ENCODE measurements at places on chromosomes 2 and 18.
A peak's percentile ranks its signal among the peaks of the same experiment; 100 is the strongest.

DNA sequence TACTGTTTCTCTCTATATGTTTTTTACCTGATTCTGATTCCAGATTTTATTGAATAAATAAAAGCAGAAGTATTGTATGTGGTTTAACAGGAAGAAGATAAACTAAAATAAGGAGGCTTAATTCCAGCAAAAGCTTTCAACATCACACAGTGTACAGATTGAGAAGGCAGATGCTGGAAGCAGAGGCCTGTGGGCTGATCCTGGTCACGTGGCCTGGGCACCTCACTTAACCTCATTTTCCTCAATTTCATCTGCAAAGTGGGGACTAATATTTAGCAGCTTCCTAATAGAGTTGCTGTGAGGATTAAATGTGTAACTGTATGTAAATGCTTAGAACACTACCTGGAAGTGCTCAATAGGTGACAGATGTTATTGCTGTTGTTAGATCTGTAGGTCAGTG lies 58.0 kb downstream of the CDCA7 start:
- no peak for DNase-seq

- DNase-seq: no peak
These were observed 2.6 kb upstream of the THUMPD2 start for GRCh38 chr2:39781697-39782096.

- DNase-seq: no peak
These were observed 90.3 kb downstream of the SPATS2L start for GRCh38 chr2:200396781-200397242.

GRCh38 chr2:37642907-37643729 lies 28.3 kb downstream of the CDC42EP3 start:
- no peak for DNase-seq

DNA sequence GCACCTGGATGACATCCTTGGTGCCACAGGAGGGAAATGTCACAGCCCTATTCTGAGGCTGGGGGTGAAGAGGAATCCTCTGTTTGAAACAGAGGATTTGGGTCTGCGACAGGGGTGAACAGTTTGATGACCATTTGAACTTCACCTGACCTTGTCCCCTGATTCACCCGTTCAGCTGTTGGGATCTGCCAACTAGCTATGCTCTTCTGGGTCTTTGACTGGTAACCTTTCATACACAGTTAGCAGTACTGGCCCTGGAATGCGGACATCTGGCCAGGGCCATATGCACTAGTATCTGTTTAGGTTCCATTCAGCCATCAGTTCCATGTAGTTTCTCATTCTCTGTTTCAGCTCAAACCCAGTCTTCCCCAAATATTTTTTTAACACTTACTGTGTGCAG lies 72.6 kb upstream of the MCFD2 start:
- DNase-seq: no peak

DNA sequence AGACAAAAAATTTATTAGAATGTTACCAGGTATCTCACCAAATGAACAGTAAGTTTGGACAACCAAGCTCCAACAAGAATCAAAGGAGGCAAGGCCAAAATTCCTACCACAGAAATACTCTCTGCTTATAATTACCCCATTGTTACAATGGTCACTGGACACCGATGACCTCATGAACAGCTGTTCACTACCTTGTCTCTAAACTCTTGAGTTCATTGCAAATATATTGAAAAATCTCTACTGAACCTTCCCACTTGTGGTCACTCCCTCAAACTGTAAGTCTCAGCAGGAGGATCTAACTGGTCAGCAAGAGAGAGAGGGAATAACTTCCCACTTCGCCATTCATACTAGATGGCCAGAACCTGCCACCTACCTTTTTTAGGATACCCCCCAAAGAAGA lies 50.0 kb downstream of the ERBB4 start:
- peak; percentile 8 for DNase-seq

DNA sequence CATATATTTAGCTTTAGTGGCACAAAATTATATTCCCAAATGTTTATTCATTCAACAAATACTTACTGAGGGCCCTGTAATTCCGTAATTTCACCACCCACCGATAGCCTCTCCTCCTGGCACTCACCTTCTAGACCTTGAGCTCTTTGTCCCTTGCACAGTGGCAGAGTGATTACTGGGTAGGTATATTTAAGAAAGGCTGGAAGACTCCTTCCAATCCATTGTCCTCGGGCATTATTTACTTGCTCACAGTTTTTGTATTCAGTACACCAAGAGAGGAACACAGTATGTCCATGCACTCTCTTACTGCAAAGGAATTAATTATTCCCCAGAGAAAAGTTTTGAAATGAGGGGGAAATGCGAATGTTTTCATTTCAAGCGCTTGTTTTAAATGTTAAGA lies 1.1 kb upstream of the CDCA7 start:
- no peak for DNase-seq

All from head of caudate nucleus (tissue), 42 donors.